Nephron progenitor cell (in vitro differentiated cells): ENCODE measurements at places on chromosomes 11 and 22.

GRCh38 chr11:127050186-127050585 lies 49.6 kb upstream of the KIRREL3 start:
- no peaks in the 10 kb centered on the region for H3K36me3 ChIP-seq
- H3K4me1 ChIP-seq: peaks cover 15% of the 10 kb centered on the region
- no peak for DNase-seq
- H3K27ac ChIP-seq: no peak overlapping the region
- H3K4me3 ChIP-seq: no peak overlapping the region

GRCh38 chr11:102933627-102934026 lies 21.9 kb downstream of the MMP13 start:
- H3K4me1 ChIP-seq: no peaks in the 10 kb centered on the region
- no peak for DNase-seq
- no peaks in the 10 kb centered on the region for H3K36me3 ChIP-seq
- H3K27ac ChIP-seq: no peak overlapping the region
- peaks cover 7% of the 10 kb centered on the region for H3K27me3 ChIP-seq

- DNase-seq: no peak
- no peak overlapping the region for H3K4me3 ChIP-seq
- peaks cover 4% of the 10 kb centered on the region for H3K36me3 ChIP-seq
- H3K27ac ChIP-seq: no peak overlapping the region
- peaks cover 40% of the 10 kb centered on the region for H3K4me1 ChIP-seq
These were observed 1117.3 kb downstream of the BRD1 start for GRCh38 chr22:48710410-48710809.

- H3K36me3 ChIP-seq: no peaks in the 10 kb centered on the region
- H3K4me1 ChIP-seq: no peaks in the 10 kb centered on the region
- H3K27me3 ChIP-seq: peaks cover 82% of the 10 kb centered on the region
- H3K4me3 ChIP-seq: no peak overlapping the region
These were observed 4.8 kb upstream of the POU2F3 start for GRCh38 chr11:120235024-120235628.

GRCh38 chr22:44335903-44336803 lies 23.4 kb upstream of the SHISAL1 start:
- peaks cover 9% of the 10 kb centered on the region for H3K27me3 ChIP-seq
- no peak for DNase-seq
- H3K4me1 ChIP-seq: peaks cover 16% of the 10 kb centered on the region

DNA sequence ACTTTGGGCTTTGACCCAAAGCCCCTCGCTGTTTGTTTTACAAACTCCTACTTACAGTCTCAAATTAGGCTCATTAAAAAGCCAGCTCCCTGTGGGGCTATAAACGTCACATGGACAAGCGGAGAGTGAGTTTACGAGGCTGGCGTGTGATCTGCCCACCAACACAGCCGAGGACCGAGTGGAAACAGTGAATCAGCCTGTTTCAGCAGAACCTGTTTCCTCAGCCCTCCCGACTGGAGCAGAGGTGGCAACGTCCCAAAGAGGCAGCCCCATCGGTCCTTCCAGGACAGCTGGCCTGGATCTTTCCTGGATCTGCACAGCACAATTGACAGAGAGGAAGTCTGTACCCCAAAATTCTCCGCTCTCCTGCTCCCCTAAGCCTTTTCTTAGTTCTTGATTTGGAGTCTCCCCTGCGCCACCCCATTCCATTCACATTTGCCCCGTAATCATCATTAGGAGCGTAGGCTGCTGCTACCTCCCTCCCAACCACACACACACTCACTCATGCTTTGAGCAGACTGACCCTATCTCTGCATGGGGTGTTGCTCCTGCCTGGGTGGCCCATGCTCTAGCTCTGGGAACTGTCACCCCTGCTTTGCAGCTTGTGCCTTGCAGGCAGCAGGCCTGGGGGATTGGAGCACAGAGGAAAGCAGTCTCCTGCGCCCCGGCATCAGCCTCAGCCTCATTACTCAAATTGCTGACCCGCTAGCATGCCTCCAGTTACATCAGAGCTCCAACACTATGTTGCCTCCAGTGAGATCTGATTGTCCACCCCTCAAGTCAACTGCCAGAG lies 117.8 kb downstream of the NAT10 start:
- H3K4me3 ChIP-seq: peak overlapping the region; percentile 1
- DNase-seq: peak; percentile 51
- no peak overlapping the region for H3K27ac ChIP-seq
- peaks cover 88% of the 10 kb centered on the region for H3K27me3 ChIP-seq

DNA sequence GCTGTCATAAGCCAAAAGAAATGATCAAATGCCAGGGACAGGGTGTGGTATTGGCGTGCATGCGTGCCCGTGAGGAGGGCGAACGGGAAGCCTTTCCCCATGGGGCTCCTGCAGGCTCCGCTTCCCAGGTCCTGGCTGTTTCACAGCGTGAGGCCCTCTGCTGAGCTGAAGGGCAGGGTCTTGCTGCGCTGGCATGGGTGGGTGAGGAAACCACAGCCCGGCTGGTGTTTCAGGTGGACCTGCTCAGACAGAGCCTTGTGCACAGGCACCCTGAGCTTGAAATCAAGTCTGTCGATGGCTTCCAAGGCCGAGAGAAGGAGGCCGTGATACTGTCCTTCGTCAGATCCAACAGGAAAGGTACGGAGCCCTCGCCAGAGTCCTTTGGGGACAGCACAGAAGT lies 31.4 kb downstream of the IGHMBP2 start:
- H3K4me3 ChIP-seq: no peak overlapping the region
- no peaks in the 10 kb centered on the region for H3K27me3 ChIP-seq
- peaks cover 12% of the 10 kb centered on the region for H3K36me3 ChIP-seq
- no peaks in the 10 kb centered on the region for H3K4me1 ChIP-seq
- no peak for DNase-seq

DNA sequence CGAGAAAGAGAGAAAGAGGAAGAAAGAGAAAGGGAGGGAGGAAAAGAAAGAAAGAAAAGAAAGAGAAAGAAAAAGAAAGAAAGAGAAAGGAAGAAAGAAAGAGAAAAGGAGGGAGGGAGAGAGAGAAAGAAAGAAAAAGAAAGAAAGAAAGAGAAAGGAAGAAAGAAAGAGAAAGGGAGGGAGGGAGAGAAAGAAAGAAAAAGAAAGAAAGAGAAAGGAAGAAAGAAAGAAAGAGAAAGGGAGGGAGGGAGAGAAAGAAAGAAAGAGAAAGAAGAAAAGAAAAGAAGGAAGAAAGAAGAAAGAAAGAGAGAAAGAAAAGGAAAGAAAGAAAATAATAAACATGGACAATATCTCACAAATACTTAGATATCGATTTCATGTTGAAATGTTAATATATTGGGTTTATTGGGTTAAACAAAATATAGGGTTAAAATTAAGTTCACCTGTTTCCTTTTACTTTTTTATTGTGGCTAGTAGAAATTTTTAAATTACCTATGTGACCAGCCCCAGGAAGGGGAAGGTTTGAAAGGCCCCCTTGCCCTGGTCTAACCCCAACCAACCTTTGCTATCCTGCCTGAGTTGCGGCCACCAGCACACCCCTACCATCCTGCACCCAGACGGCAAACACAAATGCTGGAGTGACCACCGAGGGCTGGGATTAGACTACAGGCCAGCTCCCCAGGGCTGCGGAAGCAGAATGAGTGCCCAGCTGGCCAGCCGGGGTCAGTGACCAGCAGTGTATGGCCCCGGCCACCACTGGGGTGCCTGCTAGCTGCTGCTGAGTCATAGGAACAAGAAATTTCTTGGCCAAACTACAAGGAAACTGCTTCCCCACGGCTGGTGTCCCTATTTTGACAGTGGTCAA lies 81.0 kb upstream of the FGF3 start:
- H3K27me3 ChIP-seq: peaks cover 14% of the 10 kb centered on the region
- H3K27ac ChIP-seq: no peak overlapping the region
- no peak for DNase-seq
- H3K4me3 ChIP-seq: no peak overlapping the region

DNA sequence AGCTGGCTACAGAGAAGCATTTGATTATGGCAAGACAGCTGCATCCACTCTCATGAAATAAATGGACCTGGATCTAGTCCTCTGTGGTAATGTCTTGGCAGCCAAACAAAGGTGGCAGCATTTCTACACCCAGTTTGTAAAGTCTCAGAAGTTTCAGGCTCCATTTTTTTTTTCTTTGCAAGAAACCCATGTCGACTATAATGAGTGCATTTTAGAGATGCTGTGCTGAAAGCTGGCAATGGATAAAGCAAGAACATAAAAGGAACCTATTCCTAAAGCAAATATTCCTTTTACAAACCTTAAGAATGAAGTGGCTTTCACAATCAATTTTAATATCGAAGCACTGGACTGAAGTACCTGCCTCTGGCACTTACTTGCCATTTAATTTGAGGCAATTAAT lies 33.5 kb downstream of the THAP12 start:
- H3K4me1 ChIP-seq: peaks cover 21% of the 10 kb centered on the region
- H3K27me3 ChIP-seq: no peaks in the 10 kb centered on the region
- H3K4me3 ChIP-seq: no peak overlapping the region
- no peak for DNase-seq
- peaks cover 33% of the 10 kb centered on the region for H3K36me3 ChIP-seq

GRCh38 chr11:12090061-12090591 lies 20.3 kb upstream of the MICAL2 start:
- DNase-seq: no peak
- peaks cover 15% of the 10 kb centered on the region for H3K27me3 ChIP-seq
- peaks cover 30% of the 10 kb centered on the region for H3K4me1 ChIP-seq
- no peak overlapping the region for H3K4me3 ChIP-seq
- H3K27ac ChIP-seq: no peak overlapping the region

- peaks cover 30% of the 10 kb centered on the region for H3K27me3 ChIP-seq
- H3K4me1 ChIP-seq: peaks cover 29% of the 10 kb centered on the region
- H3K27ac ChIP-seq: peak overlapping the region; percentile 88
- peak overlapping the region; percentile 90 for H3K4me3 ChIP-seq
These were observed 133.6 kb upstream of the C11orf58 start for GRCh38 chr11:16604794-16605388.

DNA sequence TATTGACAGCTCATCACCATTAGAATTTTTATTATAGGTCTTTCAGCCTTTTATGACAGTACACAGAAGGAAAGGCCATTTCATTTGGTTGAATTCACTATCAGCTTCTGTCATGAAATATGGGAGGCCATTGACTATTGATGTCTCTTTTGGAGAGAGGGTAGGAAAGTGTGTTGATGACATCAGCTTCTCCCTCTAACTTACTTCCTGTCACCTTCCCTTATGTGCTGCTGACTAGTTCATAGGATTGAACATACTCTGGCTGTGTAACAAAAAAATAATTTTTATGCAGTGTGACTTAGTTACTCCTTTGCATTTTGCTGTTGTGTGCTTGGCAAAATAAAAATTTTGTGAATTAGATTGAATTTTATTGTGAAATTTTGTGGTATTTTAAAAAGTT lies 769.2 kb downstream of the METTL15 start:
- H3K27me3 ChIP-seq: no peaks in the 10 kb centered on the region
- H3K27ac ChIP-seq: no peak overlapping the region
- no peak overlapping the region for H3K4me3 ChIP-seq
- DNase-seq: no peak

- H3K27ac ChIP-seq: peak overlapping the region; percentile 96
- H3K27me3 ChIP-seq: no peaks in the 10 kb centered on the region
- no peak overlapping the region for H3K4me3 ChIP-seq
- H3K4me1 ChIP-seq: peaks cover 51% of the 10 kb centered on the region
- peaks cover 11% of the 10 kb centered on the region for H3K36me3 ChIP-seq
- no peak for DNase-seq
These were observed 36.6 kb downstream of the ST3GAL4 start for GRCh38 chr11:126391970-126392632.

- peak overlapping the region; percentile 76 for H3K4me3 ChIP-seq
These were observed 1.6 kb upstream of the PHLDA2 start for GRCh38 chr11:2930704-2931419.

GRCh38 chr11:57651408-57651807 lies 1.7 kb upstream of the YPEL4 start:
- no peak for DNase-seq
- no peaks in the 10 kb centered on the region for H3K36me3 ChIP-seq
- no peak overlapping the region for H3K27ac ChIP-seq
- H3K4me3 ChIP-seq: peak overlapping the region; percentile 79
- peaks cover 65% of the 10 kb centered on the region for H3K4me1 ChIP-seq

DNA sequence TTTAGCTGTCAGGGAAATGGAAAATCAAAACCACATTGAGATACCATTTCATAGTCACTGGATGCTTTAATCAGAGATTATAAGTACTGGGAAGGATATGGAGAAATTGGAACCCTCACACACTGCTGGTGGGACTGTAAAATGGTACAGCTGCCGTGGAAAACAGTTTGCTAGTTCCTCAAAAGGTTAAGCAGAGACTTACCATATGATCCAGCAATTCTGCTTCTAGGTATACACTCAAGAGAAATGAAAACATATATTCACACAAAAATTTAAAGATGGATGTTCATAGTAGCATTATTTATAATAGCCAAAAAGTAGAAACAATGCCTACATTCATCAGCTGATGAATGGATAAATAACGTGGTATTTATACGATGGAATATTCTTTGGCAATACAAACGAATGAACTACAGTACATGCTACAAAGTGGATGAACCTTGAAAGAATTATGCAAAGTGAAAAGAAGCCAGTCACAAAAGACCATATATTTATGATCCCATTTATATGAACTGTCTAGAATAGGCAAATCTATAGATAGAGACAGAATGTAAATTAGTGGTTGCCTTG lies 23.0 kb downstream of the RNF121 start:
- no peak for DNase-seq
- H3K4me3 ChIP-seq: no peak overlapping the region
- H3K27ac ChIP-seq: no peak overlapping the region
- peaks cover 19% of the 10 kb centered on the region for H3K36me3 ChIP-seq
- peaks cover 31% of the 10 kb centered on the region for H3K4me1 ChIP-seq

DNA sequence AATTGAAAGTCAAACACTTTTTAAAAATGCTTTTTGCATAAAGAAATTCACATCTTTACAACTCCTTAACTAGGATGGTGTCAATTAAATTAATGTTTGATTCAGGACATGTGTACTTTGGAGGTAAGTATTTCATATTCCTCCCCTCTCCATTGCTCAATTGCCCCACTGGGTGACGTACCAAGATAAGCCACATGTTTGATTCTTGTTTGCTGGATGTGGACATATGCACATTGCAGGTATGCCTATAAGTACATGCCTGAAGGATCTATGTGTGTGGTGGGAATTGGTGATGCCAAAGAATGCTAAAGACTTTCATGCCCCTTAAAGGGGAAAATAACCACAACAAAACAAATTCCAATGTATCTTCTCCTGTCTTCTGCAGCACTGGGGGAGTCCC lies 5.8 kb downstream of the CD44 start:
- H3K36me3 ChIP-seq: no peaks in the 10 kb centered on the region
- H3K27ac ChIP-seq: no peak overlapping the region
- no peak for DNase-seq
- H3K27me3 ChIP-seq: peaks cover 9% of the 10 kb centered on the region

GRCh38 chr22:25551396-25551795 lies 13.1 kb upstream of the GRK3 start:
- DNase-seq: no peak
- no peak overlapping the region for H3K27ac ChIP-seq
- H3K4me3 ChIP-seq: no peak overlapping the region
- H3K4me1 ChIP-seq: peaks cover 38% of the 10 kb centered on the region
- peaks cover 2% of the 10 kb centered on the region for H3K27me3 ChIP-seq
- peaks cover 6% of the 10 kb centered on the region for H3K36me3 ChIP-seq

DNA sequence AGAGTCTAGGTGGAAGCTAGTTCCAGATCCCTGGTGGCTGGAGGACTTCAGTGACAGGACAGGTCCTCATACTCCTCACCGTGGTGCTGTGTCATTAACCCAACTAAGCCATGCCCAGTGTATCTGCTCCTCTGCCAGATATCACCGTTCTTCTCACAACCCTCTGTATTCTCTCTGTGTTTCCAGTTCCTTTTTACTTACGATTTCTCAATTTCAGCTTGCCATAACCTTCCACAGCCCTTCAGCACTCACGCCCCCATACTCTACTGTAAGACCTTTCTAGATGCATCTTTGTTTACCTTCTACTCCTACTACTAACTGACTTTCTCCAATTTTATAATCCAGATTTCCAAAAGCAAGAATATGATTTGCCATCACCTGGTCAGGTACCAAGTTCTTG lies 26.1 kb upstream of the RIC3 start:
- no peaks in the 10 kb centered on the region for H3K4me1 ChIP-seq
- peaks cover 10% of the 10 kb centered on the region for H3K27me3 ChIP-seq
- H3K36me3 ChIP-seq: no peaks in the 10 kb centered on the region
- DNase-seq: no peak
